ENCODE measurements at places on chromosomes 7 and 10.
A peak's percentile ranks its signal among the peaks of the same experiment; 100 is the strongest.

- peak; percentile 20 for DNase-seq
Measured at GRCh38 chr7:69781412-69781846, 183.2 kb downstream of the AUTS2 start.

DNA sequence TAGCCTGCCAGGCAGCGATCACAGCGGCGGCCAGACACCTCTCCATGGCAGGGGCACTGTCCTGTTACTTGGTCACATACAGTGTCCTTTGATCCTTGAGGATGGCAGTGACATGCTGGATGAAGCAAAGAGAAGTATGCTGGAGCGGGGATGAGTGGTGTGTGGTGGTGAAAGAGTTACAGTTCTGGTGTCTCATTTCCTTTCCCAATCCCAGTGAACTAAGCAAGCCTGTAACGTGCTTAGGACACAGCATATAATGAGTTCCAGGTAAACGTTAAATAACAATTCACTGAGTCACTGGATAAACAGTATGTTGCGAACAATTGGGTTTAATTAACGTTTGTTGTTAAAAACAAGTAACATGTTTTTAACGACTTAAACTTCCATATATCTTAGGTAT is 63.5 kb upstream of the LAMB1 start:
- DNase-seq: no peak

GRCh38 chr7:401495-401894 is 111.5 kb downstream of the FOXL3 start:
- DNase-seq: no peak

DNA sequence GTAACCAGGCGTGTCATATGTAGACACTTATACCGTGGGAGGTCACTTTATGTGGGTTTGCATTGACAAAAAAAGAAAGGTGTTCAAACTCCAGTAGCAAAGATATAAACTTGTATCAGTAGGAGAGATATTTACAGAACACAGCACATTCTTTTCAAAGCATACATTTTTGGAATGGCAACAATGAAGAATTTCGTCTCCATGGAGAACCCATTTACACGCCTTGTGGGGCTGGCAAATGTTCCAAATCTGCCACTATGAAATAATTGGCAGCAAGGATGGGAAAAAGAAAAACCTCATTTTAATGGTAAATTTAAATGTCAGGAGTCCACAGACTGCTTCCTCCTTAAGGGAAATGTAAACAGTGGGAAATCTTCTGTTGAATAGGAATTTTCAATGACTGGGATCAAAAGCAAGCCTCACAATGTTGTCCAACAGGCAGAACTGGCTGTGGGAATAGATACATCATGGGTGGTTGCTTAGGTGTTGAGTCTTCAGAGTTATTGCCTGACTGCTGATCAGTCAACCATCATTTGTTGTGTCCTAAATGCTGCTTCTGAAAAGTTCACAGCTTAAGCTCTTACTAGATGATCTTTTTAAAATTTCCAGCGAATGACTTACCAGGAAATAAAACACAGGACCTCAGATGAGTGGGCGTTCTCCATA is 256.6 kb upstream of the SEMA3C start:
- peak; percentile 33 for DNase-seq

DNA sequence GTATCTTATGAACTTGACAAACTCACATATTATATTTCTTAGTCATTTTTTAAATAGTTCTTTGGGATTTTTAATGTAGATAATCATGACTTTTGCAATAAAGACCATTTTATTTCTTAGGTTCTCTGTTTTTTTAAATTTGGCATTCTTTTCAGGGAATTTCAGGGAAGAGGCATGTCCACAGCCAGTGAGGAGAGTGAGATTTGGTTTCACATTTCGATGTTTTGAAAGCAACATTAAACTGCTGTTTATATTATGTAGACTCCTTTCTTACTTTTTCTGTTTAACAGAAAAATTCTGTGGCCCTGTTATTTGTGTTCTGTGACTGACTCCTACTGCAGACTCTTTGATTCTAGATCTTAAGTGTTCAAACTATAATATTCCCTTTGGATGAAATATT is 153.7 kb downstream of the FAM107B start:
- no peak for DNase-seq

DNA sequence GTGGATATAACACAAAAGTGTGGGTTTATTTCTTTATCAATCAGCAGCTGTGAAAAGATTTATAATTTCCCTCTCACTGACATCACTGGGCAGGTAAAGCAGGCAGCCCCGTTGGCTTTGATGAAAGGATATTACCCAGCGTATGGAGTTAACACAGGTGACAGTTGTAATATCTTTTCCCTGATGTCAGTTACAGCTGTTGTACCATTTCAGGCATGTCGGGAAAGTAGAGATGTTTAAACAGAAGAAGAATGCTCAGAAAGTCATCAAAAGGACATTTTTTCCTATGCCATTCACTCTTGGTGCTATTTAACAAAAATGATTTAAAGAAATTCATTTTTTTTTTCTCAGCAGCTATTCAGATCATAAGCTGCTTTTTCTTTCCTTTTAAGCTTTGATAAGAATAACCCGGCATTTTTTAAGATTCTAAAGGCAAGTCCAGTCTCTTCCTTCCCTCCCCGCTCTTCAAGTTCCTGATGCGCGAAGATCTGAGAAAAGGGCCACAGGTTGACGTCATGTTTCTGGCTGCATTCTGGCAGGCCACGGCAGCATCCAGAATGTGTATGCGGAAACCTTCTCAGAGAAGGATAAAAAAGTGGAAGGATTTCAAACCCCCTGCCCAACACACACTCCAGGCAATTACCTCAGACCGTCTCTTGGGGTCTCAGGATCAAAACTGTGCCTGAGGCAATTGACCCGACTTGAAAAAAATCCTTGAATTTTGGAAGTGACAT is 32.5 kb upstream of the ADAM12 start:
- peak; percentile 45 for DNase-seq

GRCh38 chr10:32940321-32941301 is 17.4 kb downstream of the ITGB1 start:
- no peak for DNase-seq

GRCh38 chr7:36605261-36606051 is 118.8 kb downstream of the AOAH start:
- DNase-seq: peak; percentile 13

DNA sequence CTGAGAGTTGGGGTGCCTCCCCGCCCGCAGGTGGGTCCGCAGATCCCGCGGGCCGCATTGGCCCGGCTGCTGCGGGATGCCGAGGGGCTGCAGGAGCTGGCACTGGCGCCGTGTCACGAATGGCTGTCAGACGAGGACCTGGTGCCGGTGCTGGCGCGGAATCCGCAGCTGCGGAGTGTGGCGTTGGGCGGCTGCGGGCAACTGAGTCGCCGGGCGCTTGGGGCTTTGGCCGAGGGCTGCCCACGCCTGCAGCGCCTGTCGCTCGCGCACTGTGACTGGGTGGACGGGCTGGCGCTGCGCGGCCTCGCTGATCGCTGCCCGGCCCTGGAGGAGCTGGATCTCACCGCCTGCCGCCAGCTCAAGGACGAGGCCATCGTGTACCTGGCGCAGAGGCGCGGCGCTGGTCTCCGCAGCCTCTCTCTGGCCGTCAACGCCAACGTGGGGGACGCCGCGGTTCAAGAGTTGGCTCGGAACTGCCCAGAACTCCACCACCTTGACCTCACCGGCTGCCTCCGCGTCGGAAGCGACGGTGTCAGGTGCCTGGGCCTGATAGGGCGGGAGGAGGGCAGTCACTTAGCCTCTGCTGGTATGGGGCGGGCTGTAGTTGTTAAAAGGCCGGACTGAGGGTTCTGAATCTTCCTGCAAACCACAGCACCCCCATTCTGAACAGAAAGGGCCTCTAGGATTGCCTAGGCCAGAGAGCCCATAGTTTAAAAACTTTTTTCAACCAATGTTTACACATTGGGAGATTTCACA is 1.3 kb downstream of the FBXL15 start:
- no peak for DNase-seq

DNA sequence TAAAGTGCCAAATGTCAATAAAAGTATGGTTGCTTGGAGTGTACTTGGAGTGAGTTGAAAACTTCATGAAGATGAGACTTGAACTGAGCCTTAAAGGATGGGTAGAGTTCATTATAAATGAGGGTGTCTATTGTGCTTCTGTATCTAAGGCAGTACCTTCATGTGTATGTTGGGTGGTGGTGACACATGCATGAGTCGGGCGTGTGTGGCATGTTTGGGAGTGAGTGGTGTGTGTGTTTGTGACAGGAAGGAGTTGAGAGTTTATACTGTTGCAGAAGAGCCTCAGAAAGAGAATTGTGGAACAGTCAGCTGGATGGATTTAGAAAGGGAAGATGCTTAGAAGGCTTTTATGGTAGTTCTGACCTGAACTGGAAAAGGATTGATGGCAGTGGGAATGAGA is 6.0 kb upstream of the ZRANB1 start:
- DNase-seq: no peak

- DNase-seq: no peak
Measured at GRCh38 chr7:101239191-101239950, 1.8 kb upstream of the CLDN15 start.

Data from fibroblast of skin of scalp (primary cell).